ENCODE measurements at places on chromosomes 1 and 21.

- DNase-seq, result no peak
Observed at GRCh38 chr1:224433701-224434672, 610 bp downstream of the WDR26 start.

GRCh38 chr1:212664409-212665199, 35.0 kb downstream of the BATF3 start:
- no peak for DNase-seq

GRCh38 chr1:121483961-121484424, 299.2 kb downstream of the SRGAP2C start:
- DNase-seq, result peak; percentile 88

- peak; percentile 69 for DNase-seq
Observed at GRCh38 chr1:223135176-223135942, 7.7 kb downstream of the TLR5 start.

DNA sequence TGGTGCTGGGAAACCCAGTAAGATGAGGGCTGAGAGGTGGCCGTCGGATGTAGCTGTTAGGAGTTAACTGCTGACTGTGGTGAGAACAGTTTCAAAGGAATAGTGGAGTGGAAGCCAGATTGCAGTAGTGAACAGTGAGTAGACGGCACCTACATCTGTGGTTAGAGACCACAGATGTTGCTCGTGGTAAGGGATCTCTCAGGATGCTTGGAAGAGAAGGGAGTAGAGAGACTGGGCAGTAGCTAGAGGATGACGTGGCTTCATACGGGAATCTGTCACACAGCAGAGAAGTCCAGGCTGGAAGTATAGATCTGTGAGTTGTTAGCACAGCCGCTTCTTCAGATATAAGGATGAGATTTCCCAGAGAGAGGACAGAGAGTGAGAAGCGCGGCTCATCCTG, 7.8 kb upstream of the ARTN start:
- no peak for DNase-seq

DNA sequence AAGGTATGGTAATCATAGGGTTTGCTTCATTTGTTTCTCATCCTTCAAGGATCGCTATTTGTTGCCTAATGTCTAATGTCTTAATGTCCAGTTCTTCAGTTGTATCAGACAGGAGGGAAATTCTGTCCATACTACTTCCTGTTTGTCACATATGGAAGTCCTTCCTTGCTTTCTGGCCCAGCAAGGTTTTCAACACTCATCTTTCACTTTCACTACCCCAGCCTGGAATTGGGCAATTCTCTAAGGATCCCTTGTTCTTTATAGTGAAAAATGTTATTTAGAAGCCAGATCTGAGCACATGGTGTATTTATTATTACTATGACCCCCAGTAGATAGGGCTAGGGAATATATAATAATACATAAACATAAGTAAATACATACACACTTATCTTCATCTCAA, 50.6 kb upstream of the SLC35A3 start:
- no peak for DNase-seq

DNA sequence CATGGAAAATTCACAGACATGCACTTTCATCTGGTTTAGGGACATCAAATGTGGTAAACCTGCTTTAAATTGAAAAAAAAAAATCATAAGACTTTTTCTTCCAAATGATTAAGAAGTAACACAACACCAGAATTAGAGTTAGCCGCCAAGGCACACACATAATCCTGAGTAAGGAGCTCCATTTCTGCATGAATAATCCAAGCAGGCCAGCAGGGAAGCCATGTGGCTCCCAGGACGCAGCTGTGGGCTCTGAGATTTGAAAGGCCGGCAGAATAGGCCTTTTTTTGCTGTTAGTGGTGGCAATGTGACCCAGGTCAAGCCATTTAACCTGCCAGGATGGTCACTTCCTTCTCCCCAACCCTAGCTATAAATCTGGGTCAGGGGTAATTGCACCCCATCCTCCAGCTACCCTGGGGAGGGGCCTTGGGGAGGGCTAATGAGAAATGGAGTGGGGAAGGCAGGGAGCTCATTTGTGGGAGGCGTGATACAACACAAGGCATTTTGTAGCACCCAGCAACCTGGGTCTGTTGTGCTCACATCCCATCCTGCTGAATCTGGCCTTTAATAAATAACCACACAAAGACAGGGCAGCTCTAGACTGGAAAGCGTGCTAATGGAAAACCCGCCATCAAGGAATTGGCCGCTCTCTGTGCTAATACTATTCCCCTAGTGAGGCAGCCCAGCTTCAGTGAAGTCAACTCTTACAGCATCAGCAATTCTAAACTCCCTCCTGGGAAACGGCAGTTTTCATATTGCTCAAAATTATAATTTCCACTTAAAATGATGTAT, 178.5 kb downstream of the RHOU start:
- DNase-seq, result no peak

Measured in IMR-90 (cell line).